ENCODE measurements at places on chromosomes 1 and 21.

DNA sequence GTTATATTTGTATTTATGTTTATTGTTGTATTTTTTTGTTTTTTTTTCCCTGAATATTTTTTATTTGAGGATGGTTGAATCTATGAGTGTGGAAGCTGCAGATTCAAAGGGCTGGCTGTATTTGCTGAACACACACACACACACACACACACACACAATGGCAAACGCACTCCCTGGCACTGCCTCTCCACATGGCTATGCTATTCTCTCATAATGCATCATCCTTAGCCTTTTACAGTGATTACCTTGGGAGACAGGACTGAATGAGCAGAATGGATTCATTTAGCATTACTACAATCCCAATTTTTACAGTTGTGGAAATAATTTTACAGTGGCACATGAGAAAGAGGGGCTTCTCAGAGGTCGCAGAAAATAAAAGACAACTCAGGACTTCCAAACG is 390.1 kb downstream of the PCP4 start:
- DNase-seq, result no peak

- DNase-seq, result no peak
Observed at GRCh38 chr21:34974162-34974981, 74.7 kb downstream of the RUNX1 start.

DNA sequence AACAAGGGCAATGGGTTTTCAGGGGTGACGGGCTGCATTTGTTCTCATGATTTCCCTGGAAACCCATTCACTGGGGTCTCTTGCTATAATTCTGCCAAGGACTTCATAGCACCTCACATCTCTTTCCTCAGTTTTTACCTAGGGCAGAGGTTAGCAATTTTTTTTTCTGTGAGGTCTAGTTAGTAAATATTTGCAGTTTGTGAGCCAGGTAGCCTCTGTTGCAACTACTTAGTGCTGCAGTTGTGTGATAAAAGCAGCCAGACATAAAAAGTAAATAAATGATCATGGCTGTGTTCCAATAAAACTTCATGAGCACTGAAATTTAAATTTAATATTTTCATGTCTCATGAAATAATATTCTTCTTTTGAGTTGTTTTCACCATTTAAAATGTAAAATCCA is 37.7 kb downstream of the IFI44 start:
- no peak for DNase-seq

GRCh38 chr1:47809301-47810084 is 187.7 kb downstream of the TRABD2B start:
- DNase-seq, result no peak

DNA sequence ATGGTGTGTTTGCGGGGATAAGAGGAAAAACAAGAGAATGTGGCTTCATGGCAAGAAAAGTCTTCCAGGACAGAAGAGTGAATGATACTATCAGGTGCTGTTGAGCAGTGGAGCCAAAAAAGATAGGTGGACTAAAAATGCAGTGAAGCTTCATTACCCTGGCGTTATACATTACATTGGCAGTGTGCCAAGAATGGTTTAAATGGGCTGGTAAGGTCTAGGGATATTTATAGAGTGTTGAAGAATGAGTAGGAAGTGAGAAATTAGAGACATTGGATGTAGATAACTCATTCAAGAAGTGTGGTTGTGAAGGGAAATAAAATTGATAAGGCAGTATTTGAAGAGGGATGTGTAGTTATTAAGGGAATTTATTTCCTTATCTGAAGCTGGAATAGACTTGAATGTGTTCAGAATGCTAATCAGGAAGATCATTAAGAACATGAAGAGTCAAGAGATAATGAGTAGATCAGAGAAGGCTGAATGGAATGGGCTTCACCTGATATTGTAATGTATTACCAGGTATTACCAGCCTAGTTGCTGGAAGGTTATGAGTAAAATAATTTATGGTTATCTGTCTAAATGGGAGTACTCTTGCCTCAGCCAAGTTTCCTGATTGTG is 72.7 kb downstream of the MAST2 start:
- DNase-seq, result no peak

Data from HS-27A (cell line).